ENCODE measurements at places on chromosomes 2 and 18.

- DNase-seq, result no peak
These were observed 53.7 kb downstream of the EDAR start for GRCh38 chr2:108935271-108935741.

DNA sequence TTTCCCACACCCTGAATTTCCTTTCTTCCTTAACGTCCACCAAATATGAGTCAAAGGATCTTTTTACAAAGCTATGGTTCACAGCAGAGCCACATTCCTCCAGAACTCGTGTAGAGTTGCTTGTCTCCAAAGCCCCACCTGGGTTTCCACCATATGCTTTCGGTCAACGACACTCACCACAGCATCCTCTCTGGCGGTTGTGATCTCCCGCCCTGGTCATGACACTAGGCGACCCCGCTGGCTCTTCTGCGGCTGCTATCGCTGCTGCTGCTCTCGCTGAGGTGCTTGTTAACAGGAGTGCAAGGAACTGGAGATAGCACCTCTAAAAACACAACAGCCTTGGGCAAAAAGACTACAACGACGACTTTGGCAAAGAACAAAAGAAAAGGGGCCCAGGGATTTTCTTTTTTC, 340 bp downstream of the SLC40A1 start:
- DNase-seq, result no peak

DNA sequence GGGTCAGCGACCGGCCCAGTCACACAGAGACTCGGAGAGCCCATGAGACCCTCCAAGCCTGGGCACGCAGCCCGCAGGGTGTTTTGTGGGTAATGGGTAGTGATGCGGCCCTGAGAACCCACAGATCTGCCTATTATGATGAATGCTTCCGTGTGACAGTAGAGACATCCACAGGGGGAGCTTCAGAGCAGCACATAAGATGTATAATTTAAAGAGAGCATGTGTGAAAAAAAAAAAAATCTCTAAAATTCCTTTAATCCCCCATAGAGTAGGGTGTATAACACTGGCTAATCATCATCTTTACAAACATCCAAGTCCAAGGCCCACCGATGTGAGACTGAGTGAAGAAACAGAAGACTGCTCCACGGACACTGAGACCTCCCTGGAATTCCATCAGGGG, 34.6 kb downstream of the BIN1 start:
- DNase-seq, result no peak

DNA sequence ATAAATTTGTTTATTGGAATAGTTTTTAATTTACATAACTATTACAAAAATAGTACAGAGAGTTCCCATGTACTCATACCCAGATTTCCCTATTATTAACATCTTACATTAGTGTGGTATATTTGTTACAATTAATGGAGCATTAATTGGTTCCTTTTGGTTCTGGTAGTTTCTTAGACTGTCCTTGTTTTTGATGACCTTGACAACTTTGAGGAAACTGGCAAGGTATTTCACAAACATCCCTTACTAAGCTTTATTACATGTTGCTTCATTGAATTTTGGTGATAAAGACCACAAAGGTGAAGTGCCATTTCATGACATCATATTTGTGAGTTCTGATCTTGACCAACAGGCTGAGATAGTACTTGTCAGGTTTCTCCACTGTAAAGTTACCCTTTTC, 379.0 kb upstream of the GCFC2 start:
- DNase-seq, result no peak

- no peak for DNase-seq
These were observed 184.2 kb upstream of the ZEB2 start for GRCh38 chr2:144703852-144704708.

- DNase-seq, result no peak
These were observed 271.5 kb upstream of the SIX2 start for GRCh38 chr2:45280794-45281193.

GRCh38 chr18:3610813-3611212, 160.8 kb downstream of the TGIF1 start:
- DNase-seq, result no peak

GRCh38 chr2:143718745-143719144, 589.5 kb downstream of the ARHGAP15 start:
- no peak for DNase-seq

DNA sequence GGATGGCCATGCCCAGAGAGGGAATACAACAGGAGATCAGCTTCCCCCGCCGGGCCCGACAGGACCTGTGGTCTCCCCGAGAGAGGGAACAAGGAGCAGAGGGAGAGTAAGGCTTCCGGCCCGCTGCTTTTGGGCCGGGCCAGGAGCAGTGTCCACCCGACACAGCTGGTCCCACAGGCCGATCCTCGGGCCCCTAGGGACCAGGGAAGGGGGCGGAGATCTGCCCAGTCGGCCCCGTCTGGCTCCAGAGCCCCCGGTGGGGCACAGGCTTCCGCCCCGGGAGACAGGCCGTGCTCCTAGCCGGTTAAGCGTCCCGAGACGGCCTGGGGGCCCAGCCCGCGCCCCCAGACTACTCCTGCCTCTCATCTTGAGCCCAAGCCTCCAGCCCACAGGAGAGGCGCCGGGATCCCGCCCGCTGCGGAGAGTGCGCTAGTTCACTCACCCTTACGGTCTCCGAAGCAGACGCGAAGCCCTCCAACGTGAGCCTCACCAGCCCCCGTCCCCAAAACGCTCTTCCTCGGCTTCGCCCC, at the start of gene MCFD2:
TSS of gene MCFD2 (minus strand) at position 526 of the 530 bp plus-strand sequence. CDS start 6,635 bp downstream, outside the sequence.
- no peak for DNase-seq

DNA sequence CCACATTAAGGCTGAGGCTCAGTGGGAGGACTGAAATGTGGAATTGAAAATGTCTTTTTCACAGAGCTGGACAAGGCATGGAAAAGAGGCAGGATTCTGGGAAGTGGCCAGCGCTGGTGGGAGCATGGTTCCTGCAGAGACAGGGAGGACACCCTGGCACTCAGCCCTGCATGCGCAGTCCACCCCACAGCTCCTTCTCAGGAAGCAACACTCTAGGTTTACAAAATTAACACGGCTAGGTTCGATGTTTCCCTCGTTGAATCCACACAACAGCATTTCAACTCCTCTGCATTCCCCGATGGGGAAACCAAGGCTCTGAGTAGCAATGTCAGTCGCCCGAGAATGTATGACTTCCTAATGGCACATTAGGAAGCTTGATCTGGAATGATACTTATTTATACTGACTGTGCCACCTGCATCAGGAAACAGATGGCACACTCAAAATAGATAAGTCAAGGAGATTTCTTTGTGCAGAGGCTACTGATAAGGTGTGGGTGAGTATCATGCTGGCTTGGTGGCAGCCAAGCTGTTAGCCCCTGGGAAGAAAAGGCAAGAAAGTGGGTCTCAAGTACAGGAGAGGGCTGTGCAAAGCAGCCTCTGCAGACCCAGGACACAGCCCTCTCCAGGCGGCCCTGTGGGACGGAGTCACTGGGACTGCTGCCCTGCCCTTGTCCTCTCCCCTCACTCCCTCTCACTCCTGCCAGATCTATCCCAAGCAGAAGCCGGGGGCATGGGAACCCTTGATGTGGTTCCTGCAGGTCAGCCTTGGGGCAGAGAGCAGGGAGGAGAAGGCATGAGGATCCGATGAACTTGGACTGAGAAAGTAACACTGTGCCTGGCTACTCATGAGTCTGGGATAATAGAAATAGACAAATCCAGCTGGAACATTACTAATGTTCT, 158.4 kb upstream of the FHL2 start:
- DNase-seq, result no peak

GRCh38 chr2:55242617-55243016, 10.1 kb downstream of the RPS27A start:
- no peak for DNase-seq

GRCh38 chr2:28408764-28409599, 16.3 kb downstream of the FOSL2 start:
- peak; percentile 55 for DNase-seq

DNA sequence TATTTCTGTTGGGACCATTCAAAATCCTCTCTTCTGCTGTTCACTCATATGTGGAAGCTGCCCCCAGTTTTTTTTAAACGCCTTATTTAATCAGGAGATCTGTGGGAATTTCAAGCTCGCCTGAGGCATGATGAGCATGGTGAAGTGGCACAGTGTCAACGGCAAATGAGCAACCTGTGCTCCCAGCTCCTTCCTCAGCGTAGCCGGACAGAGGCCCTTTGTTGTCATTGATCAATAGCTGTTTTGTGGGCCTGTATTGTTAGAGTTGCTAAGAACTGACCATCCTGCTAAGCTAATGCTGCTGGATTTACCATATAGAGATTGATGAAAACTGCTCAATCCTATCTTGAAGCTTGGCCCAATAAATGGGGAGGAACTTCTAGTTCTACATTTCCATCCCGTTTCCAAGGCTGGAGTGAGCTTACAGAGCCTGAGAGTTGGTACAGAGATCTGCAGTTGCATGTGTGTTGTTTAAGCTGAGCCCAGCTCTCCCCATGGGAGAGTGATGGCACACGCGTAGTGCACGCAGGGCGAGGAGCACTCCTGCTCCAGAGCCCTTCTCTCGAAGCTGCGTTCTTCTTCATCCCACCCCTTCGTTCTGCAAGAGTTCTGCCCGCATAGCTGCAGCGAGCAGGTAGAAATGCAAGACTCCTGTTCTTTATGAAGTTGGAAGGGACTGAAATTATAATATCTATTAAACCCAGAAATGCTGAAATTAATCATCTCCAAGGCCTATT, 108.8 kb downstream of the RTN4 start:
- no peak for DNase-seq

DNA sequence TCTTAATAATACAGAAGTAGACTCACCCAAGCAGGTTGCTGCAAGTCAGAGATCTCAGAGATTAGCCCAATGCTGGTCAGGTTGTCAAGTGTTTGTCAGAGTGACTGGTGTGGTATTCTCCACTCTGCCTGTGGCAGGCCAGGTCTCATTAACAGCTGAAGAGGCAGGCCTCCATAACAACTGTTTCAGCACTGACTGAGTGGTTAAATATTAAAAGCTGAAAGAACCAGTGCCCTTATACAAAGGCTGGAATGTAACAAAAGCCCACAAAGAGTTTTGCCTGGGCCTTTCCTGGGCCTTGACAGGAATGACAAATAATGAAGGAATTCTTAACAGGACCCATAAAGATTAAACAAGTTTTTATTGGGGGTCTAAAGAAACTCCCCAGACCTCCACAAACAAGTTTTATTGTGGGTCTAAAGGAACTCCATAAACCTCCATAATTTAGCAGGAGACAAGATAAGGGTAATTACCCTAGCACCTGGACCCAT, 26.8 kb downstream of the SULT1C2 start:
- no peak for DNase-seq

DNA sequence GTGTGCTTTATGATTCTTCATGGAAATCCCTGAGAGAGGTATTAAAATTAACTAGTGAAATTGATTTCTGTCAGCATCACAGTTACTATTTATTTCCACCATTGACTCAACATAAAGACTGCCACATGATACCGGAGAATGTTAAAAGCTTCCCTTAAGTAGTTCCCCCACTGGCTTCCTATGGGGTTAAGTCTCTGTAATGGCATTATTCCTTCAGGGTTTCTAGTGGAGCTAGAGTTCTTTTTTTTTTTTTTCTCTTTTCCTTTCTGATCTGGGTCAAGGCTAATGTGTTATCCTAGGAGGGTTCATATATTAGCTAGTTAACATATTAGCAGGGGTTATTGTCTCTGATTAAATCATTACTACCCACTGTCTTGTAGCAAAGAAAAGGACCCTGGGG, 1919.1 kb upstream of the PIK3C3 start:
- DNase-seq, result no peak

DNA sequence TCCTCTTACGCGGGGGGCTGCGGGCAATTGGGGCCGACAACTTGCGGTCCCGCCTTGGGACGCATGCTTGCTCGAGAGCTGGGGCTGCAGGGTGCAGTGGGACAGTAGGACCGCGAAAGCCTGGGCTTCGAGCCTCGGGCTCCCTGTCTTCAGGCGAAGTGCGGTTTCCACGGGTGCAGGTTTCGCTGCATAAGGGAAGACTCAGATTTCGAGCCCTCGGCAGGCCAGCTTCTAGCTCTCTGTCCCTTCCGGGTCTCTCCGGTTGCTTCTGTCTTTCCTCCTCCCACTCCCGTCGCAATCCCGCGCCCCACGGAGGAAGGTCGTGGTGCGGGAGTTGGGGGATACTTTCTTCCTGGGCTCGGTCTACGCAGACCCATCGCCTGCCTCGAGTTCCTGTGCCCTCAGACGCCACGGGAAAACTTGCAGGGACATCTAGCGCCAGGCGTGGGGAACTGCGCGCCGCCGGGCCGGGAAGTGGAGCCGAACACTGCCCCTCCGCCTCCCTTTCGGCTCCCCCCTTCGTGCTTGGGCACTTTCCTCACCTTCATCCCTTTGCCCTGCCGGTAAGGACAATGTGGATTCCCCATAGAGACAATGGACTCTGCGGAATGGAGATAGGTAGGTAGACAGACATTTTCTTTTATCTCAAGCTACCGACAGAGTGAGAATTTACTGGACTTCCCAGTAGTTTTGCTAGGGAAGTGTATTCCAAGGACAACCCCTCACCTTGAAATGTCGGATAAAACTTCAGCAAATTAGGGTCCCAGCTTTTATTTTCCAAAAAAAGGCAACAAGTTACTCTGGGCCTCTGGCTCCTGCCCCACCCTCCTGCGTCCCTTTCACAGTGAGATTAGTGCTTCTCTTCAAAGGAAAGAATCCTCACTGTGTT, 4.2 kb upstream of the HOXD13 start:
- no peak for DNase-seq

DNA sequence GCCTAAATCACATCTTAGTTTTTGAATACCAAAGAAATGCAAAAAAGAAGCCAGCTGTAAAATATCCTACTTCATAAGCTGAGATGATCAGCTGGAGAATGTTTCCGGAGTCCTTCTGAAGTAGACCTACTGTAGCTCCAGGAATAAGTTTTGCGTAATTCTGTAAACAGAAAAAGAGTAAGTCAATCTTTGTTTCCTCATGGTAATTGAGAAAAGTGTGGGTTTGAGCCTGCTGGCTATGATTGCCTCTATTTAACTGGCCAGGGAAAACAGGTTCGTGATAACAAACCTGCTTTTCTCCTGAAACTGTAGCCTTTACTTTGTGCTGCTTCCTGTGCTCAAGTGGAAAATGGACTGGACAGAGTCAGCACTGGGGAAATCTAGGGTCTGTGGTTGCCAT, 58.2 kb downstream of the ITGB6 start:
- no peak for DNase-seq

- DNase-seq, result no peak
These were observed 70.6 kb downstream of the RPE start for GRCh38 chr2:210072922-210073509.

GRCh38 chr2:146523196-146523595, 1321.6 kb upstream of the ACVR2A start:
- DNase-seq, result no peak

DNA sequence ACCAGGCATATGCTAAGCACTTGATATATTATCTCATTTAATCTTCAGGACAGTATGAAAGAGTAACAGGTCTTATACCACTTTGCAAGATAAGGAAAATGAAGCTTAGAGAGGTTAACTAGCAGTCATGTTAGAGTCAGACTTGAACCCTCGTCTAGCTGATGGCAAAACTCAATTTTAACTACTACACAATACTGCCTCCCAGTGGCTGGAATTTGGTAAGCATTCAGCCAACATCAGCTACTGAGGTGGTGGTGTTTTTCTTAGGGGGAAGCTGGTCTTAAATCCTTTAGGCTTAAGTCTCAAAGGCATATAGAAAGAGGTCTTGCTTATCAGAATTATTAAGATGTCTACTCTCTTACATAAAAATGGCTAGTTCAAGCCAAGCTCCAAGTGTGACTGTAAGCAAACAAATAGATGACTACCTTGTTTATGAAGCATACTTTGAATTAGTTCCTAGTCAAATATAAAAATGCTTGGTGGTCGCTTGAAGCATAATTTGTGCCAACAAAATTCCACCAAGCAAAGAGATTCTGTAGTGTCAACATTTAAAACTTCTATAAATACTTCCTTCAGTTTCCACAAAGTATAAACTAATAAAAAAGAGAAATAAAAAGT, 325.4 kb upstream of the FIGN start:
- no peak for DNase-seq

- DNase-seq, result no peak
These were observed 6.9 kb downstream of the ACTR3 start for GRCh38 chr2:113896791-113897190.

GRCh38 chr2:54456612-54457322, 640 bp downstream of the SPTBN1 start:
- DNase-seq, result no peak

Data from activated CD8-positive, alpha-beta memory T cell treated with anti-CD3 and anti-CD28 coated beads for 1 hour (primary cell).